ENCODE measurements at places on chromosomes 4 and X.
A peak's percentile ranks its signal among the peaks of the same experiment; 100 is the strongest.

DNA sequence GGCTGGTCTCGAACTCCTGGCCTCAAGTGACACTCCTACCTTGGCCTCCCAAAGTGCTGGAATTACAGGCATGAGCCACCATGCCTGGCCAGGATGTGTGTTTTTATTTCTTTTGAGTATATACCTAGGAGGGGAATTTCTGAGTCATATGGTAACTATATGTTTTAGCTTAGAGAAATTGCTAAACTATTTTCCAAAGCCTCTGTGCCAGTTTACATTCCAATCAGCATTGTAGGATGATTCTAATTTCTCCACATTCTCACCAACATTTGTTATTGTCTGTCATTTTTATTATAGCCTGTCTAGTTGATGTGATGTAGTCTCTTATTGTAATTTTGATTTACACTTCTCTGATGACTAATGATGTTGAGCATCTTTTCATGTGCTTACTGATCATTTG is 1576.0 kb downstream of the RPA4 start:
- no peak for DNase-seq

DNA sequence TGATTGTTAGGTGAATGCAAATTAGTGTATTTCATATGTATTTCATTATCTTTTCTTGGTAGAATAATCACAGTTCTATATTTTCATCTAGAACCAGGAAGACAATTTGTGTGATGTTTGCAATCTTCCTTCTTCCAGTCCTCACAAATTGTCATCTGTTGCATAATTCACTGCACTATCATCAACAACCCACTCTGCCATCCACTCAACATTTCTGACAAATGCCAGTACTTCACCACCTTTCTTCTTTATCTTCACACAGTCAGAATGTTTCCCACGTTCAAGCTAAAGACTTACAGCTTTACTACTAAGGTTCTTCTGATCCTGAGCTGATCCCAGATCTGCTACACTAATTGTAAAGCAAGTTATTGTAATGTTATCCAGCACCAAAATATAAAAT is 107.8 kb downstream of the IQCM start:
- DNase-seq, result no peak

GRCh38 chrX:15790769-15791290 is 546 bp downstream of the ZRSR2 start:
- no peak for DNase-seq

DNA sequence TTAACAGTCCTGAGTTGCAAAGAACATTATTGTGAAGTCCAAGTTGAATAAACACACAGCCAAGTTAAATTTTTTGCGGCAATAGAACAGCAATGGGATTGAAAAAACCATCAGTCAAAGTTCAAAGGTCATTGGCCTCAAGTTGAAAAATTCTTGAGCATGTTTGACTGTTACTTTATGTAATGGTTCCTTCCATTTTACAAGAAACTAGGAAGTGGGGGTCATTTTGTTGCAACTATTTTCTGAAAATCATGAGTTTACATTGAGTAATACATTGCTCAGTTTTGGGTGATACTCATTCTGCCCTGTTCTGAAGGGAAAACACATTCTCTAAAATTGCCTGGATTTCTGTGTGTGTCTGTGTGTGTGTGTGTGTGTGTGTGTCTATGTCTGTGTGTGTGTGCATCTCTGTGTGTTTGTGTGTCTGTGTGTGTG is 5.2 kb upstream of the IRF2 start:
- DNase-seq, result no peak

DNA sequence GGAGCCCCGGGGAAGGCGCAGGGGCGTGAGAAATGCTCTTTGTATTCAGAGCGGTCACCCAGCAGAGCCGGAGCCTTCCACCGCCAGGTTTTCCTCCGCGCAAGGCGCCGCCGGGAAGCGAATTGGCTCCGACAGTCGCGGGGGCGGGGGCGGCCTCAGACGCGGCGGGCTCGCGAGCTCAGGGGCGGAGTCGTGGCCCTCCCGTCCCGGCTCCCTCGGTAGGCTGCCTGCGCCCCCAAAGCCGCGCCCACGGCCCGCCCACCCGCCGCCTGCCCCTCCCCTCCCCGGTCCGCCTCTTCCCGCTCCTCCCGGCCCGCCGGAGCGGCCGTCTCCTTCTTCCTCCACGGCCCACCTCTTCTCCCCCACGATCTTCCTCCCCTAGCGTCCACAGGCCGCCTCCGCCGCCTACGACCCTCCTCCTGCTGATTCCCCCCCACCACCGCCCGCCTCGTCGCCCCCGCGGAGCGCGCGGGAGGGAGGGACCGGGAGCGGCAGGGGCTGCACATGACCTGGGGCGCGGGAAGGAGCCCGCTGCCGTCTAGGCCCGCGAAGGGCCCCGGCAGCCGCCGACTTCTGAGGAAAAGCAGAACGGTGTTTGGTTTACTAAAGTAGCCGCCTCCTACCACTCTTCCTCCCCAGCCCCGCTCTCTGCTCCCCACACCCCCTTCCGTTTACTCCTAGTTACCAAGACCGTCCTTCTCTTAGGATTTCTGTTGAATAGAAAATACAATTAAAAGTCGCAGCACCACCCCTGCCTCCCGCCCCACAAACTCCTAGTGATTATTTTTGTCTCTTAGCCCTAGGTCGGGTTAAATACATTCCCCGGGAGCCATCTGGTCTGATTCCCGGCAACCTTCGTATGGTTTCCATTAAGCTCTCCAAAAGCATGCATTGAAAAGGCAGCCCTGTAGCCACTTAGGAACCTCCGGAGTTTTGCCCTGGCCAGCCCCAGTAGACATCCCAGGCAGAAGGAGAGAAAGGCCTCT is 53.2 kb downstream of the C4orf51 start:
- peak; percentile 54 for DNase-seq

DNA sequence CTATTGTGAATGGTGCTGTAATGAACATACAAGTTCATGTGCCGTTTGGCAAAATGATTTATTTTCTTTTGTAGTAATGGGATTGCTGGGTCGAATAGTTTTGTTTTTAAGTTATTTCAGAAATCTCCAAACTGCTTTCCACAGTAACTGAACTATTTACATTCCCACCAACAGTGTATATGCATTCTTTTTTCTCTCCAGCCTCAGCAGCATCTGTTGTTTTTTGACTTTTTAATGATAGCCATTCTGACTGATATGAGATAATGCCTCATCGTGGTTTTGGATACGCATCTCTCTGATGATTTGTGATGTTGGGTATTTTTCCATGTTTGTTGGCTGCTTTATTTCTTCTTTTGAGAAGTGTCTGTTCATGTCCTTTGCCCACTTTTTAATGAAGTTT is 246.3 kb upstream of the ADGRL3 start:
- no peak for DNase-seq

- no peak for DNase-seq
These were observed 331.1 kb upstream of the SLC7A11 start for GRCh38 chr4:138573246-138573645.

- no peak for DNase-seq
These were observed 108.0 kb upstream of the ZNF518B start for GRCh38 chr4:10565166-10565780.

- DNase-seq, result no peak
These were observed 137.7 kb upstream of the ZIC3 start for GRCh38 chrX:137428221-137428661.

- no peak for DNase-seq
These were observed 231.5 kb downstream of the UNC5C start for GRCh38 chr4:95317085-95317793.

DNA sequence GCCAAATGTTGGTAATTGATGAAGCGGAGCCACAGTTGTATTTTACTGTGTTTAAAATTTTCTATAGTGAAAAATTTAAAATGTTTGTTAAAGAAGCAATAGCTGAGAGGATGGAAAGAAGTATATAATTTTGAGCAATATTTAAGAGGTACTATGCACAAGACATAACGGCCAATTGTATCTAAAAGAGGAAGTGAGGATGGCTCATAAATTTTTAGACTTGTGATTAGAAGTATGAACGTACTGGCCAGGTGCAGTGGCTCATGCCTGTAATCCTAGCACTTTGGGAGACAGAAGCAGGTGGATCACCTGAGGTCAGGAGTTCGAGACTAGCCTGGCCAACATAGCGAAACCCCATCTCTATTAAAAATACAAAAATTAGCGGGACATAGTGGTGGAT is 12.7 kb upstream of the HHIP start:
- DNase-seq, result no peak

DNA sequence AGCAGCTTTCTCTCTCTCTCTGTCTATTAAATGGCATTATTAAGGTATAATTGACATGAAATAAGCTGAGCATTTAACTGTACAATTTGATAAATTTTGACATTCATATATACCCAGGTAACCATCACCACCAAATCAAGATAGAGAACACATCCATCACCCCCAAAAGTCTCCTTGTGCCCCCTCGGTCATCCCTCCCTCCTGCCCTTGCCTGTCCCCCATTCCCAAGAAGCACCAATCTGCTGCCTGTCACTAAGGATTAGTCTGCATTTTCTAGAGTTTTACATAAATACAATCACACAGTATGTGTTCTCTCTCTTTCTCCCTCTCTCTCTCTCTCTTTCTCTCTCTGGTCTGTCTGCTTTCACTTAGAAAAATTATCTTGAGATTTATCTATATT is 25.0 kb upstream of the TMEM154 start:
- DNase-seq, result no peak

GRCh38 chr4:36900446-36900987 is 344.0 kb upstream of the NWD2 start:
- no peak for DNase-seq

GRCh38 chr4:135777361-135777760 is 1575.8 kb upstream of the PABPC4L start:
- no peak for DNase-seq

- DNase-seq, result no peak
These were observed 44.8 kb downstream of the SHOX start for GRCh38 chrX:675279-675954.

DNA sequence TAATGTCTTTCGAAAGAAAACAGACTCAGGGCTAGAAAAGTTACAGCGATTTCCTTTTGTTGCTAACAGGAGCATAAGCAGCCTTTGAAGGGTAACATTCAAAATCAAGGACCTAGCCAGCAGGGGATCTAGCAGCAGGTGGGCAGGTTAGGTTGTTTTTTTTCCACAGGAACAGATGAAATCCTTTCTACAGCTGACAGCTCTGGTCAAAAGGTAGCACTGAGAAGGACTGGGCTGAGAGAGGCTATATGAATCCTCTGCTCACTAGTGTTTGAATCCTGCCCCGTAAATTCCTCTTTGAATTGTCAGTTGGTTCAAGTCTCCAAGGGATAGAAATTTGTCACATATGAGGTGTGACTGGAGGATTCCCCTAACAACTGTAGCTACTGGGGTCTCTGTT is 188.2 kb downstream of the SH2D1A start:
- DNase-seq, result no peak

GRCh38 chrX:23978491-23978890 is 48.5 kb downstream of the KLHL15 start:
- no peak for DNase-seq

- no peak for DNase-seq
These were observed 5.9 kb upstream of the SASH3 start for GRCh38 chrX:129773649-129774458.

DNA sequence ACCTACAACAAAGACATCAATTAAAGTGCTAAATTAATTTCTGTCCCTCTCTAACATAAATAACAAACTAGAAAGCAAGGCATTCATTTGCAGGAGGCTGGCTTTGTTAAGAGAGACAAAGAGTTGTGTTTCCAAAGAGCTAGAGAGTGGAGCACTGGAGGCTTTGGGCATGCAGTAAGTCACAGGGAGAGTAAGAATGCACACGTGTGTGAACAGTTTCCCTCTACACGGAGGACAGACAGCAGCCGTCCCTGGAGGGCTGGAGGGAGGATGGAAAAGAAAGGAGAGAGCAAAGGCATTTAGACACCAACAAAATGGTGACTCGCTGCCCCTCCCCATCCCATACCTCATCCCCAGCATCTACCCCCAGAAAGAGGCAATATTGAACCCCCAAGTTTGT is 20.4 kb upstream of the DCHS2 start:
- DNase-seq, result no peak

GRCh38 chr4:171636606-171637005 is 176.6 kb upstream of the GALNTL6 start:
- no peak for DNase-seq

GRCh38 chrX:134753718-134754008 is 95.4 kb upstream of the PLAC1 start:
- no peak for DNase-seq

DNA sequence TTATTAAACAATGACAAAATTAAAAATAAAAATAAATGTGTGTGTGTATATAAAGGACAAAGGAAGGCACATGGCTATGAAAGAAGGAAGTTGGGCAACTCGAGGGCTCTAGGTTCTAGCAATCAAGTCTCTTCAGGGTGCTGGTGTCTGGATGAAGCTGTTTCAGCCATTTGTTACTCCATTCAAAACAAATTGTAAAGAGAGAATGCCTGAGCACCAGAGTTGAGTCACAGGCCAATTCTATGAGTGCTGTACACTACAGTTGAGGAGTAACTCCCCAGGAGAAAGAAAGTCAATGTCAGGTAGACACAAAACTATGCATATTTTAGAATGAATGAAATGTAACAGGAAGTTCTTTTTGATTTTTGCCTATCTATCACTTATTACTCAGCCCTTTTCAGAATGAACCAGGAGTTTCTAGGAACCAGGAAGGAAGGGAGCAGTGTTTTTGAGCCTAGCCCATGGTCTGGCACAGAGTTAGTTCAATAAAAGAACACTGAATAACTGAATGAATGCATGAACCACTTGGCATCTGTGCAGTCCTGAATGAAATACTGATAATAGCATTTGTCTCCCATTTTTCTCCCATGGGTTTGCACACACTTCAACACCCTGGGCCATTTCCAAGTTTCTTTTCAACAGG is 151.7 kb upstream of the CPEB2 start:
- DNase-seq, result no peak

DNA sequence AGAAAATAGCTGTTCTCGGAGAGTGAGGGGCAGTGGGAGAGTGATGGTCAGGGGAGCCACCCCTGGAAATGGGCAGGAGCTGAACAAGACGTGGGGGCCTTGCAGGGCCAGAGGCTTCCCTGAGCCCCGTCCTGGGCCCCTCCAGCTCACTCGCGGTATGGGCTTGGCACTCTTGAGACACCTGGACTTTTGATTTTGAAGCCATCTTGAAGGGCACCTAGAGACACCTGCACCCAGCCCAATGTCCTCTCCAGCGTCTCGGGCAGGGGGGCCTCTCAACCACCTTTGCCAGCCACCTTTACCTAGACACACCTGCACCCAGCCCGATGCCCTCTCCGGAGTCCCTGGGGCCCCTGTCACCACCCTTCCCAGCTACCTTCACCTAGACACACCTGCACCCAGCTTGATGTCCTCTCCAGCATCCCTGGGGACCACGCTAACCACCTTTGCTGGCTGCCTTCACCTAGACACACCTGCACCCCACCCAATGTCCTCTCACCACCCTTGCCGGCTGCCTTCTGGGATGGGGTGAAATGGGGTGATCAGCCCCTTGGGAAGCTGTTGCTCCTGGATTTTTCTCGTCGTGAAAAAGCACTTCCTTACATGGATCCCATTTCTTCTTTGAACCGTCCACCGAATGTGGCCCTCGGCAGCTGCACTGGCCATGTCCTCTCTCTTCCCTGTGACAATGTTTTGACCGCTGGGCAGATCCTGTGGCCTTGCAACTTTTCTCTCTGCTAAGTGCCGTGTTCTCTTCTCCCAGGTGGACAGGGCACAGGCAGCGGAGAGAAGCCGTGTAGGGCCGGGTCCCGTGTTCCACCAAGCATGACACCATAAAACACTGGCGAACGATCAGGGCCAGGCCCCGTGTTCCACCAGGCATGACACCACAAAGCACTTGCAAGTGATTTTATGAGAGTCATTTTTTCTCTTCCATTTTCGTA is 47.5 kb downstream of the CPZ start:
- DNase-seq, result no peak

GRCh38 chr4:6049985-6050384 is 31.8 kb upstream of the C4orf50 start:
- DNase-seq, result no peak

GRCh38 chr4:84158670-84159069 is 340.4 kb downstream of the NKX6-1 start:
- no peak for DNase-seq

GRCh38 chr4:145936142-145936996 is 2.3 kb downstream of the ZNF827 start:
- DNase-seq, result peak; percentile 12

Data from activated CD8-positive, alpha-beta memory T cell treated with anti-CD3 and anti-CD28 coated beads for 48 hours (primary cell).